GM12891 (cell line): ENCODE measurements at places on chromosomes 16 and 17.

- no peak for DNase-seq
Measured at GRCh38 chr16:27993587-27993986, 69.9 kb downstream of the GSG1L start.

DNA sequence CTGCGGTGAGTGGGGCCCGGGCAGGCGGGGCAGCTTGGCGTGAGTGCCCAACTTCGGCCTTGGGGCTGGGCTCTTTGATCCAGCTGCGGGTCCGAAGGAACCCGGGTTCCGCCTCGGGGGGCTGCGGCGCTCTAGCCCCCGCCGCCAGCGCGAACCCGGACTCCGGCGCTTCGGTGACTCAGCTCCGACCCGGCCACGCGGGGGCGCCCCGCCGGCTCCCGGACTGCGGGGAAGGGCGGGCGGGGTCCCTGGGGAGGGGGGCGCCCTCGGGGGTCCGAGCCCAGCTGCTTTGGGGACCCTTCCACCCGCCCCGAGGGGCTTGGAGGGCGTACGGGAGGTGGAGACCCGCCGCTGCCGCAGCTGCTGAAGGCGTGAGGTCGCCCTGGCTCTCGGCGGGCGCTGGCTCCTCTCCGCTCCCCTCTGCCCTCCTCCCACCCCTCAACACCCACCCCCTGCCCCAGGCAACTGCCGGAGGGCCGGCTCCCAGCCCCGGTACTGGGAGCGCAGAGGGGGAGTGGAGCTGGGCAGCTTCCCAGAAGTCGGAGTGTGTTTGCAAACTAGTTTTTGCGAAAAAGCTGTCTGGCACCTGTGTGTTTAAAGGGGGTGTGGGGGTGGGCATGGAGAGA lies 516 bp downstream of the CPNE2 start:
- peak; percentile 76 for DNase-seq

DNA sequence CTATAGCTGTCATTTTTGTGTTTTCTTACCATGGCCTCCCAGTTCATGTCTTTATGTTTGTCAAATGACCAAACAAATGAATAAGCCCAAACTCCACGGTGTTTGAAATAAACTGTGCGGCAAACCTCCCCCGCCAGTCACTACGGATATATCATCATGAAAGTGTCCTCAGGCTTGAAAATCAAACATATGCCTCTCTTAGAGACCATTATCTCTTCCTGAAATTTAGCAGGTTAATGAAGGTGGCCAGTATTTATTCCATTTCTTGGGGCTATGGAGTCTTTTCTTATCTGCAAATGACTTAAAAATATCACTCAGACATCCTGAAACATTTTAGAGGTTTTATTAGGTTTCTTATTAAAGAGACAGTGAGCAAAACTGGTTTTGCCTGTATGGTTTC lies 610.3 kb upstream of the CDH5 start:
- DNase-seq, result no peak

GRCh38 chr17:33651686-33652085 lies 358.6 kb upstream of the ASIC2 start:
- DNase-seq, result no peak

- DNase-seq, result no peak
Measured at GRCh38 chr16:53152329-53152728, 97.5 kb downstream of the CHD9 start.

DNA sequence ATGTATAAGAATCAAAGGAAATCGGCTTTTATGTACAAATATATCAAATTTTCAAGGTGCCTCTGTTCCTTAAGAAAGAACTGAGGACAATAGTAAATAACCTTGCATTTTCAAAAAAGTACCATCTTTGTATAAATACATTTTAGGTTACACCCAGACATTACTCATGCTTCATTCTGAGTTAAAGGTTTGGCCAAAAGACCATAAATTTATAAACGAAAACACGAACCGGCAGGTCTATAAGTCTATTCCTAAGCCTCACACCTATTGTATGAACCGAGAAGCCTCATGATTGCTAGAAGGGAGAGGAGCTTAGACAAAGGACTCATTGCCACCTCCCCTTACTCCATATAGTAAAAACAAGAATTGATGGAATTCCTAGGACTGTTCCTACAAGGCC lies 94.6 kb upstream of the PSMD7 start:
- DNase-seq, result no peak

GRCh38 chr17:66637491-66637890 lies 197.4 kb upstream of the CACNG5 start:
- DNase-seq, result no peak

- DNase-seq, result peak; percentile 66
Measured at GRCh38 chr16:46918905-46919792, 35.0 kb downstream of the GPT2 start.

GRCh38 chr17:2175294-2175628 lies 120.4 kb downstream of the HIC1 start:
- DNase-seq, result no peak

DNA sequence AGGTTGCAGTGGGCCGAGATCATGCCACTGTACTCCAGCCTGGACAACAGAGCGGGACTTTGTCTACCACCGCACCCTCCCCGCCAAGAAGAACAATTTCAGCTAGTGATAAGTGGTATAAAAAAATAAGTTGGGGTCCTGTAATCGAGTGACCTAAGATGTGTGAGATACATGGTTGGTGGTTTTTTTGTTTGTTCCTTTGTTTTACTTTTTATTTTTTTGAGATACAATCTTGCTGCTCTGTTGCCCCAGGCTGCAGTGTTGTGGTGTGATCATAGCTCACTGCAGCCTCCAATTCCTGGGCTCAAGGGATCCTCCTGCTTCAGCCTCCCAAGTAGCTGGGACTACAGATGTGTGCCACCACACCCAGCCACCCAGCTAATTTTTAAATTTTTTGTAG lies 58.7 kb downstream of the PITPNC1 start:
- DNase-seq, result no peak

DNA sequence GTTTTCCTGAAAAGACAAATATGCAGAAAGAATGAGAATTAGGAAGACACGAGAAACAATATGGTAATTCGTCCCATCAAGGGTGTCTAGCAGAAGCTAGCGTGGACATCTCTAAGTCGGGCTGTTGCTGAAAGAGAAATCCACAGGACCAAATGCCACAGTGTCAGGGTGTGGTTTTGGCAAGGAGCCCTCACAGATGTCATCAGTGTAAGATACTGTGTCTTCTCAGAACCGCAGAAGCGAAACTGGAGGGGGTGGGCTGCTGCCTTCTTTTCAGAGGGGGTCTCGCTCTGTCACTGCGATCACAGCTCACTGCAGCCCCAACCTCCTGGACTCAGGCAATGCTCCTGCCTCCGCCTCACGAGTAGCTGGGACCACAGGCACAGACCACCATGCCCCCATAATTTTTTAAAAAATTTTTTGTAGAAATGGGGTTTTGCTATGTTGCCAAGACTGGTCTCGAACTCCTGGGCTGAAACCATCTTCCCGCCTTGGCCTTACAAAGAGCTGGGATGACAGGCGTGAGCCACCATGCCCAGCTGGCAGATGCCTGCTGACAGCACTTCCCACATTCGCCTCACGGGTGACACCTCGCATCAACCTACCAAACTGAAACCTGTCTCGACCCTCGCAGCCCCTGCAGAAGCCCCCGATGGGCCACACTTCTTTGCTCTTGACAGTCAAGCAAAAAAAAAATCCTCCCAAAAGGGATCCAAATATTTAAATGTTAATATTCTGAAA lies 26.2 kb downstream of the TRAP1 start:
- DNase-seq, result no peak

DNA sequence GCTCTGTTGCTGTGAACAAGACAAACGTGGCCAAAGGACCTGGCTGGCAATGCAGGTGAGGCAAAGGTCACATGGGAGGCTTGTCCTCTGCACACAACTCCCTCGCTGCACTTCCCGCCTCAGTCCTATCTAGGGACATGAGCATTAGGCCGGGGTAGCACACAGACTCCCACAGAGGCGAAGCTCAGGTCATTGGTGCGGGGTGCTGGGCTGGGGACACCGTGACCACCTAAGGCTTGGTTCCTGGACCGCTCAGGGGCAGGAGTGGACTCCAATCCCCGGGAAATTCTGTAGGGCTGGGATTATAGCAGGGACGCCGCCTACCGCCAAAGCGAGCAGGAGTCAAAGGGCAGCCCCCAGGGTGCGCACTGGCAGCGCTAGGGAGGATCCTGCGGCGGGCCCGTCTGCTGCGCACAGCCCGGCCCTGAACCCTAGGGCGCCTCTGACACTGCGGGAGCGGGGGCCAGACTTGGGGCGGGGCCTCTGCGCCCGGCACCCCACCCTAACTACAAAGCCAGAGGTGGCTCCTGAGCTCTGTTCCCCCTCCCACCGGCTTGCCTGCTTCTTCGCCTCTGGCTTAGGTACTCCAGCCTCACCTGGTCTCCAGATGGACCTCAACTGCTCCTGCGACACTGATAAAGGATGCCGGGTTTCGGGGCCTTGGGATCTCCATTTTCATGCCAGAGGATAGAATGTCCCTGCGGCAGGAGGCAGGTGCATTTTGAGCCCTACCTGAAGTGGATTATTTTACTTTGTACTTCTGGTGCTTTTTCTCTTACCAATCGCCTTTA lies 3.9 kb upstream of the MT1B start:
- DNase-seq, result no peak

- DNase-seq, result no peak
Measured at GRCh38 chr17:79661292-79662041, 50.6 kb upstream of the RBFOX3 start.

DNA sequence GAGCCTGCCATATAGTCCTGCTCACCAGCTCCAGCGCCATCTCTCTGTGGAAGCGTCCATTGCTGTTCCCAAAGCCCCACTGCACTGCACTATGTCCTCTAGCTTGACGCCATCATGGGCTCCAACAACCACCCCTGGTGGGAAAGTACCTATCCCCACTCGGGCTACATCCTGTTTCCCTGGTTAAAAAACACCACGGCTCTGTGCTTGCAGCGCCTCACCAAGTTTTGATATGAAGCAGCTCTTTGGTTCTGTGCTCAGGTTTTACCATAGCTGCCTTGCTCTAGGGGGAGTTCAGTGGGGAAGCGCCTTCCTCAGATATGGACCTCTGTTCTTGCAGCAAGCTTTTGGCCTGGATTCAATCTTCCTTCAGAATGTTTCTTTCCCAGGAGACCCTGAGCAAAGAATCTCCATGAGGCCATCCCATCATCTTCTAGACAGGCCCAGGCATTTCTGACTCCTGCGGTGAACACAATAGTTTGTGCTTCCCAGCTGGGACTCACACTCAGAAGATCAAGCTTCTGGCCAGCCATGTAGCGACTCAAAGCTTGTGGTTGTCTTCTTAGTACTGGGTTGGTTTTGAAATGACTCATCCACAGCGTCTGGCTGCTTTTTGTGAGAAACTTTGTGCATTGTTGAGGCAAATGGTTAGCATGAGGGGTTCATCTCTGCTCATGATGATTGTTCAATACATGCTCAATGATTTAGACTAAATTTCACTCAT lies 39.5 kb downstream of the DYNLRB2 start:
- peak; percentile 43 for DNase-seq

GRCh38 chr17:82884341-82884969 lies 44.6 kb upstream of the ZNF750 start:
- no peak for DNase-seq

GRCh38 chr16:710500-711075 lies 4.3 kb upstream of the METRN start:
- no peak for DNase-seq

DNA sequence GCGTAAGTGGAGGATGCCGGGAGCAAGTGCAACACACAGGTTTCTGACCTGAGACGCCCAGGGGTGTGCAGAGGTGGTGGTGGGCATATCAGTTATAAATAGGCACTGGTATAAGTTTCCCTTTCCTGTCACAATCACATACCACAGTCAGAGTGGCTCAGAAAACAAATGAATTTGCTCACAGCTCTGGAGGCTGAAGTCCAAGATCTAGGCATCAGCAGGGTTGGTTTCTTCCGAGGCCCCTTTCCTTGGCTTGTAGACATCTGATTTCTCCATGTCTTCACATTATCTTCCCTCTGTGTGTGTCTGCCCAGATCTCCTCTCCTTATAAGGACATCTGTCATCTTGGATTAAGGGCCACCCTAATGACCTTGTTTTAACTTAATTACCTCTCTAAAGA lies 250.5 kb upstream of the TNRC6C start:
- no peak for DNase-seq

DNA sequence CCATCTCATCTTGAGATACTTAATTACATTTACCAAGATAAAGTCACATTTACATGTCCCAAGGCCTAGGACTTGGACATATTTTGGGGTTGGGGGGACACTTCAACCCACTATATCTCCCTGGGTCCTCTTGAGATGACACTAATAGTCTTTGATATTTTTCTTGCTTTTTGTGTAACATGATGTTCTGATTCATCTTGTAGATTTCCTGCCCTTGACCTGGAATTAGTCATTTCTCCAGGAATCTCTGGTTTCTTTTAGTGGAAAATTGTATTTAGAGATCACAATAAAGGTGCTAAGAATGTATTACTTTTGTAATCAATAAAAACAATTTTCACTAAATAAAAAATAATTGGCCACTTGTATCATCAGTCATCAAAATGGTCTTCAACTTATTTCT lies 157.3 kb downstream of the VPS53 start:
- no peak for DNase-seq

GRCh38 chr16:88415713-88416323 lies 33.1 kb downstream of the ZNF469 start:
- no peak for DNase-seq

DNA sequence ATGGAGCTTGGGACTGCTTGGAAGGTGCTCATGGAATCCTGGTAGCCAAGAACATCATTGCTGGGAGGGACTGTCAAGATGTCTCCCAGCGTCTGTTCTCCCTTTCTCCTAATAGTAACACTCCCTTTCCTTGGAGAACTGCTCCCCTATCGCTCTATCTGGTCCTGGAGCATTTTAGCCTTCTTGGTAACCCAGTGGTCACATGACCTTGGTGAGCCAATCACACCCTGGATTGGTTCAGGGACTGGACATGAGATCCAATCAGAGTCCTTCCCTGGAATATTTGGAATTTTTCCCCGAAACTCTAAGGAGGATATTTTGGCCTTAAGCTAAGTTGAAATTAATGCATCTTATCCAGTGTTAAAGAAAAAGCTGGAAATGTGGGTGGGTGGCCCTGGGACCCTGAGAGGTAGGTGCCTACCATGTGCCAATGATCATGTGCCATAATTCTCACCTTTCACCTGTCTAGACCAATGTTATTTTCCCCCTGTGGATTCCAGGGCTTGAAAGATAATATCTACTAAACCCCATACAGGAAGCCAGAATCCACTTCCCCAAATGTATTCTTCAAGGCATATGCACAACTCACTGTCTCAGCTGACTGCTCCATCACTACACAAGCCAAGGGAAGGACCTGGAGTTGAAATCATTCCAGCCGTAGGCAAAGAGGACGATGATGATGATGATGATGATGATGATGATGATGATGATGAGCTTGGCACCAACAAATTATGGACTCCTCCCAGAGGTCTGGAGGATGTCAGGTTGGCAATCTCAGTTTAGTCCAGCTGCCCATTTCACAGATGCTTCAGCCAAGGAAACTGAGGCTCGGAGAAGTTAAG lies 193.2 kb downstream of the RAB11FIP4 start:
- DNase-seq, result no peak
